ENCODE measurements at places on chromosomes 6 and 20. TPM values are rescaled to one million over a fixed set of nuclear protein-coding genes. Genes with fewer than 3 reads are reported as not detected.
A peak's percentile ranks its signal among the peaks of the same experiment; 100 is the strongest.

The RALGAPA2 gene
- 8.6 TPM for total RNA-seq

The CLIC5 gene
- 8.5 TPM for total RNA-seq

The C6orf52 gene
- total RNA-seq = 2.7 TPM

The POU5F1 gene
- 0.13 TPM for total RNA-seq

The ARMH2 gene
- not detected for total RNA-seq

The CYP21A2 gene
- total RNA-seq = 0.04 TPM

The BTNL2 gene
- not detected for total RNA-seq

The VIP gene
- total RNA-seq = 1.2 TPM

The ZNF292 gene
- total RNA-seq = 32.9 TPM

The VWA7 gene
- 1.2 TPM for total RNA-seq

The SLC17A1 gene
- not detected for total RNA-seq

The PTPRT gene
- 0.75 TPM for total RNA-seq

The RAB44 gene
- 0.04 TPM for total RNA-seq

- DNase-seq = peak; percentile 45
These were observed 8.7 kb downstream of the OSBPL2 start for GRCh38 chr20:62246872-62247652.

DNA sequence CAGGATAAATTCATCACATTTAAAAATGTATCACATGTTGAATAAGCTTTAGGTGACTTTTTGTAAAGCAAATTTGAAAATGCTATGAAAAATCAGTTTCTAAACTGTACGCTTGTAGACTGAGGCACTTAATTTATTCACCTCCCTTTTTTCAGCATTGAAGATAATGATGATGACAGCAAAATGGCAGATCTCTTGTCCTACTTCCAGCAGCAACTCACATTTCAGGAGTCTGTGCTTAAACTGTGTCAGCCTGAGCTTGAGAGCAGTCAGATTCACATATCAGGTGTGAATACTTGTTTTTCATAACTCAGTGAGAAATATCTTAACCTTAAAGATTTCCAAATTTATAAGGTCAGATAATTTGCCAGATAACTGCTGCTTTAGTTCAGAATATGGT lies 15.6 kb downstream of the FBXO9 start:
- DNase-seq = no peak

GRCh38 chr6:40312213-40313015 lies 274.8 kb downstream of the LRFN2 start:
- no peak for DNase-seq

DNA sequence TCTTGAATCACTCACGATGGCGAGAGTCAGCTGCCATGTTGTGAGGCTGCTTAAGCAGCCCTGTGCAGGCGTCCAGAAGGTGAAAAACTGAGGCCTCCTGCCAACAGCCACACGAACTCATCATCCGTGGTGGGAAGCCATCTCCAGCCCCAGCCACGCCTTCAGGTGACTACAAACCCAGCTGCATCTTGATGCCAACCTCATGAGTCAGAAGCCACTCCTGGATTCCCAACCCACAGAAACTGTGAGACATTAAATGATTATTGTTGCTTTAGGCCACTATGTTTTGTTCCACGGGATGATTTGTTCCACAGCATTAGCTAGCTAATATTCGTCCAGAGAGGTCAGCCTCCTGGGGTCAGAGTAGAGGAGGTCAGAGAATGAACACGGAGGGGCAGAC lies 80.5 kb downstream of the SNX5 start:
- no peak for DNase-seq

GRCh38 chr6:126716032-126716431 lies 376.1 kb downstream of the CENPW start:
- peak; percentile 38 for DNase-seq

- DNase-seq = no peak
These were observed 93.1 kb upstream of the TIAM2 start for GRCh38 chr6:154901876-154902552.

DNA sequence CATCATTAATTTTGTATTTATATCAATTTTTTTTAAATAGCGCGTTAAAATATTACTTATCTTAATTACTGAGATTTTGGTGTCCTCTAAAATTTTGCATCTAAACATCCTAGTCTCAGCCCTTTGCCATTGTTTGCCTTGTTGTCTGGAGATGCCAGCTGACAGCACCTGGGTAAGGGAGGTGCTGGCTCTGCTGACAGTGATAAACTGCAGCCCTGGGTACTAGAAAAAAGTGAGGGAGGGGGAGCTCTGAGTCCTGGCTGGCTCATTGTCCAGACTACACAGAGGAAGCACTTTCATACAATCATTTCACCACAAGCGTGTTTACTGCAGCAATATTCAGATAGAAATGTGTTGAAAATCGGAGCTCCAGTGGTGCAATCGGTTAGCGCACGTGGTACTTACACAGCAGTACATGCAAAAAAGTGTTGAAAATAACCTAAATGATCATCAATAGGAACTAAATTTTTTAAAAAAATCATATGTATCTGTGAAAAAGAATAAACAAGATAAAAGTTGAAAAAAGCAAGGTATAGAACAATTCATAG lies 18.5 kb upstream of the UBR2 start:
- DNase-seq = no peak

DNA sequence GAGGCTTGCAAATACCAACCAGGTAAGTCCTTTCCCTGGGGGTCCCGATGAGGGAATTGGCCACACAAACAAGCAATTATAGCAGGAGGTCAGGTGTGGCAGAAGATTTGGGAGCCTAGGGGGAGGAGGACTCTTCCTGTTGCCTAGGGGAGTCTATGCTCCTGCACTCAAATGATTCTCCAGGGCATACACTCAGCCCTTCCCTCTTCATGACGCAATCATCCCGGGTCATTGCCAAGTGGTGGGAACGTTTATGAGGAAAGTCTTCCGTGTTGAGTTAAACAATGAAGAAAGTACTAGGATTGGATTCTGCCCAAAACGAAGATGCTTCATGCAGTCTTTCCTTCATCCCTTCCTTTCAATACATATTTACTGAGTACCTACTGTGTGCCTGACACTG lies 186.5 kb upstream of the TSHZ2 start:
- no peak for DNase-seq

GRCh38 chr6:77178821-77179220 lies 284.5 kb downstream of the HTR1B start:
- DNase-seq = no peak

DNA sequence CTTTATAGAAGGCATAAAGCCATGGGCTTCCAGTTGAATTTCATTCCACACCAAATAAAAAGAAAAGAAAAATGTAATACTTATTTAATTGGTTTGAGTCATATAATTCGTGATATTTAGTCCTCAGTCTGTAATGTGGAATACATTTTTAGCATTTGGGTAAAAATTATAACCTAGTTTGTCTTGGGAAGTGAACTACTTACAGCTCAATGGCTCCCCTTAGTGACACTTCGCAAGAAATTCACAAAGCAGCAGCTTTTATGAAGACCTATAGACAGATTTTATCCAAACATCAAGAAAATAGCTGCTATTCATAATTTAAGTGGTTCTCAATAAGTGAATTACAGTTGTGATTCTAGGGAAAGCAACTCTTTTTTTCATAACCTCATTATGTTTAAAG lies 72.1 kb downstream of the RSPO3 start:
- DNase-seq = peak; percentile 66

GRCh38 chr20:10093087-10093591 lies 58.4 kb downstream of the ANKEF1 start:
- no peak for DNase-seq

DNA sequence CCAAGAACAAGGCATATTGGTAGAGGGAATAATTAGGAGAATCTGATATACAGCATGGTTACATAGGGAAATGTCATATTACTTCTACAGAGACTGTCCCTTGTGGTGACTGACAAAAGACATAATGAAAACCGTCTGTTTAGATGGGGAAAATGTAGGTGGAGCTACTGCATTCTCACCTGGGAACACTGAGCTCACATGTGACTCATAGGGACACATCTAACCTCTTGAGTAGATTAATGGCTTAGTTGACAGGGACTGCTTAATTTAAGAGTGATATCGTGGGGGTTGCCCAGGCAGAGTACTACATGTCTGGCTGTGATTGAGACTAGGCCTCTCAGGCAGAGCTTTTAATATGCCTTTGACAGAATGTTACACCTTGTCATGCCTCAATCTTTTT lies 235.3 kb upstream of the ZFP64 start:
- no peak for DNase-seq

GRCh38 chr6:170114956-170115855 lies 175.7 kb downstream of the DLL1 start:
- no peak for DNase-seq

GRCh38 chr6:148998704-148999103 lies 251.9 kb downstream of the UST start:
- DNase-seq = peak; percentile 26

GRCh38 chr20:32439132-32439829 lies 81.2 kb downstream of the ASXL1 start:
- DNase-seq = peak; percentile 56

GRCh38 chr6:58198301-58198700 lies 880.9 kb downstream of the PRIM2 start:
- no peak for DNase-seq

- no peak for DNase-seq
These were observed 130.2 kb downstream of the HTR1B start for GRCh38 chr6:77332915-77333623.

DNA sequence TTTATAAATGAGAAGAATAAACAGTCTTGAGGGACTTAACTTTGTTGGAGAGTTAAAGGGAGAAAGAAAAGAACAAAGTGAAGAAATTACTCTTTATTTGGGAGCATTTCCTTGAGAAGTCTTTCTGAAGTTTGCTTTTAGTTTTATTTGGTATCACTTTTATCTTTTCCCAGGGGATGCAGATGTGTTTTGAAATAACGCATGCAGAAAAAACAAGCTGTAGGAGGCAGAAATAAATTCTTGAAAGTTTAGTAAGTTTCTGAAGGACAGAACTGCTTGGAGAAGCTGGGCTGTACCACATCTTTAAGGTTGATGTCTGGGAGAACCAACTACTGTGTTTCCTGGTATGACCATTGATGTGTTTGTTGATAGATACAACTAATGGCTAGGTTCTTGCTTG lies 75.0 kb downstream of the PLCB4 start:
- no peak for DNase-seq

- DNase-seq = no peak
These were observed 5.4 kb upstream of the FOXF2 start for GRCh38 chr6:1383729-1384548.

GRCh38 chr20:38043512-38044300 lies 10.2 kb downstream of the RPRD1B start:
- no peak for DNase-seq

- no peak for DNase-seq
These were observed 135.6 kb downstream of the TAF4 start for GRCh38 chr20:61929971-61930666.

GRCh38 chr6:35673755-35674154 lies 15.0 kb downstream of the FKBP5 start:
- no peak for DNase-seq

DNA sequence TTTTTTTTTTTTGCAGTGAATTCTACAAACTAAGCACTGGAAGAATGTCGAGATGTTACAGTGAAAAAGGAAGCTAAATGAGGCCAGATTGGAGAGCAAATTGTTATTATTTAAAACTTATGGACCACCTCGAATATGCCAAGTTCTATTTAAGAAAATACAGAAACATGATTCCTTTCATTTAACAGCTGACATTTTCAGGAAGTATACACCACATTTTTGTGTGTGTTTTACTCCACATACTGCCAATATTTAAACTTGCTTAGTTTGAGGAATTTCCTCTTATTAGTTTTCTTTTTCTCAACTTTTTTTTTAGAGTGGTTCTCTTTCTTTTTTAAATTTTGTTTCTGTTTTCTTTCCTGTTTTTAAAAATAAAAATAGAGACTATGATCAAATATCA lies 37.0 kb upstream of the GCLC start:
- peak; percentile 65 for DNase-seq

GRCh38 chr6:158653577-158654354 lies 3.9 kb downstream of the SYTL3 start:
- DNase-seq = no peak

DNA sequence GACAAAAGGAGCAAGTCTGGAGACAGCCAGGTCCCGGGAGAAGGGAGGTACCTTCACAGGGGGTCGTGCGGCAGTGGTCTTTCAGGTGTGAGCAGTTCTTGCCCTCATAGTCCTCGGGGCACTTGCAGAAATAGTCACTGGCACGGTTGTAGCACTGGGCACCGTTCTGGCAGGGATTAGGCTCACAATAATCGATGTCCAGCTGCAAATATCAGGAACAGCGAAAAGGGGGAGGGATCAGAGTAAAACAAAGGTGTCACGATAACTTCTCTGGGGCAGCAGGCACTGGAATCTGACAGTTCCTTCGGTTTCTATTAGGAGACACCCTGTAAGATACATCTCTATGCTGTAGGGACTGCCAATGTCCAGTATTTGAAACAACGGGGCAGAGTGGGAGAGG lies 25.9 kb downstream of the JAG1 start:
- no peak for DNase-seq

DNA sequence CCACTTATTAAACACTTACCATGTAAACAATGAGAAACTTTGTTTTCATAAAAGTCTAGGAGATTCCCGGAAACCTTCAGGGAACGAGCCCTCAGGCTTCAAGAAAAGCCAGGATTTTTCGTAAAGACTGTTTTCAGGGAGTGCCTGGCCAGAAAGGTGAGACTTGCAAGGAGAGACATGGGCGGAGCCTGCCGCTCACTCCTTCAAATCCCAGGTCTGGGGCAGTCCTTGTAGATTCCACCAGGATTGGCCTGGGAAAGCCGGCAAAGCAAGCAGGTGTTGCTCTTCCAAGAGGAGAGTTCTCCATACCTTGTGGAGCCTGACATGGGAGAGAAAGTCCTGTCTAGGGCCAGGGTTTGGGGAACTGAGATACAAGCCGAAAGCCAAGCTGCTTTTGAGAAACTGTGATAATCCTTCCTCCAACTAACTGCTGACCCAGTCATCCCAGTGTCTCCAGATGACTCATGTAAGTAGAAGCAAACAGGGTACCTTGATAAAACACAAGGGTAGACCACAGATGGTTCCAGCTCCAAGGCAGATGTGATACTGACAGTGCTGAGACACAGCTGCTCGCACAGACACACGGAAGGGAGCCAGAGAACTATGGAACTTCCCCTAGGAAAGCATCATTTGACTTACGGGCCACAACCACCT lies 69.4 kb upstream of the NAA20 start:
- DNase-seq = peak; percentile 26
